ENCODE measurements at places on chromosomes 6 and 20. TPM values are rescaled to one million over a fixed set of nuclear protein-coding genes. Genes with fewer than 3 reads are reported as not detected.

- no peak for DNase-seq
Observed at GRCh38 chr20:30593572-30593971, 663.9 kb upstream of the DEFB115 start.

DNA sequence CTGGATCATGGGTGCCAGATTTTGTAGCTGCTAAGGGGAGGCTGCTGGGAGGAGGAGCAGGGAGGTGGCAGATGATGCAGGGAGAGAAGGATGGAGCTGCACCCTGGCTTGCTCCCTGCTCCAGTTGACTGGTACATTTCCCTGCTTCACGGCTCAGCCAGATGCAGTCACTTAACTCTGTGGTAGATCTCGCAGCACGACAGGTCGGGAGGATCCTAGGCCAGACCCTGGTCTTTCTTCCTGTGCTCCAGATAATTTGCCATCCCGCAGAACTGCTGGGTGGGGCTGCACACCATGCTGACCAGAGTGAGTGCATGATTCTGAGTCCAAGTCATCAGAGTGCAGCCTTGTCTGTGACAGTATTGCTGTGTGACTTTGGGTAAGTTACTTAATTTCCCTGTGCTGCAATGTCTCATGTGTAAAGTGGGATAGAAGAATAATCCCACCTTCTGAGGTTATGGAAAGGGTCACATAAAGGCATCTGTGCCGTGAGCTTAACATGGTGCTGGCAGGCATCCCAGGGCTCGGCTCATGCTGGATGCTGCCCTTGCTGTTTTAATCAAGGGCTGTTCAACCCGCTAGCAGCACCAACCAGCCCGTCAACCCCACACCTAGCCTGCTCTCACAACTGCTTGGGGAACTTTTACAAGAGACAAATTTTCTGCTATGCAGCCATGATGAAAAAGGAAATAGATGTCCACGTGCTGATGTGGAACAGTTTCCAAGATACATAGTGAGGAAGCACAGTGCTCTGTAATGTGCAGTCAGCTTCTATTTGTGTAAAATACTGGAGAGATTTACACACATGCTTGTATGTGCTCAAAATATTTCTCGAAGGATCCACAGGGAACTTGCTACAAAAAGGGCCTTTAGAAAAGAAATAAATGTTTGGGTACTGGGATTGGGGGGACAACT is 257.9 kb downstream of the CDH26 start:
- DNase-seq: no peak

- peak; percentile 56 for DNase-seq
Observed at GRCh38 chr6:134519465-134519864, 201.6 kb upstream of the SGK1 start.

- no peak for DNase-seq
Observed at GRCh38 chr6:135106611-135107010, 52.0 kb upstream of the HBS1L start.

DNA sequence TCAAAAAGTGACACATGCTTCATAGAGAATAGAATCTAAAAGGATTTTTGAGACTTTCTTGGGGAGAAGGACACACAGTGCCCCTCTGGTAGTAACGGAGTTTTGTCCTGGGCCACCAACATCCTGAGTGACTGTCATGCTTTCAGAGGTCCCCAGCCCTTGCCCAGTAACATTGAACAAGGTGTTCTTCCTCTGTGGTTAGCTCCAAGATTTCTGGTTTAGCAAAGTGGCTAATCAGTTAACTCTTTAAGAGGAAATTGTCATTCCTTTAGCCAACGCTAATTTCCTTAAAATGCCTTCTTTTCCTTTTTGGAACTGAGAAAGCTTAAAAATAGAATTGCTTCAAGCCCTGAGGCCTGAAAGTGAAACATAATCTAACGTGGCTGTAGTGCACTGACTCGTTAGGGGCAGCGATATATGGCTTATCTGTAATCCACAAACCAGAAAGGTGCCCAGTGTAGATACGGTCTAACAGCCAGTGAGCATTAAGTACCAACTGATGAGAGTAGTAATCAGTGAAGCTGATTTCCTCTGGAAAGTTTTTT is 7.8 kb downstream of the E2F3 start:
- no peak for DNase-seq

GRCh38 chr6:82074556-82074955 is 173.0 kb downstream of the IBTK start:
- DNase-seq: no peak

GRCh38 chr20:50226093-50226974 is 35.7 kb downstream of the CEBPB start:
- DNase-seq: peak; percentile 81

GRCh38 chr6:130525408-130525807 is 159.6 kb downstream of the TMEM200A start:
- DNase-seq: no peak

GRCh38 chr20:48467622-48468021 is 360.2 kb downstream of the PREX1 start:
- peak; percentile 54 for DNase-seq

GRCh38 chr20:46558511-46558959 is 8.1 kb upstream of the OCSTAMP start:
- DNase-seq: peak; percentile 60

- peak; percentile 3 for DNase-seq
Observed at GRCh38 chr20:62732842-62733525, 24.3 kb downstream of the NTSR1 start.

Gene MROH8
- 4.4 TPM for polyA plus RNA-seq

Gene ADGRF4
- polyA plus RNA-seq: 0.72 TPM

Gene TFAP2A
- polyA plus RNA-seq: 0.30 TPM

Gene GMPR
- 49.1 TPM for polyA plus RNA-seq

Gene HLA-DQB1
- polyA plus RNA-seq: 8.8 TPM

Gene CFAP61
- polyA plus RNA-seq: 2.7 TPM

Gene VPS16
- 24.8 TPM for polyA plus RNA-seq

Gene OR2H2
- not detected for polyA plus RNA-seq

Gene HDGFL1
- polyA plus RNA-seq: not detected

All from adrenal gland (tissue), 19 donors.